Fibroblast of pulmonary artery (primary cell): ENCODE measurements at places on chromosomes 11 and 22.

- peak; percentile 26 for DNase-seq
Measured at GRCh38 chr11:2194877-2195755, 23.5 kb upstream of the TH start.

DNA sequence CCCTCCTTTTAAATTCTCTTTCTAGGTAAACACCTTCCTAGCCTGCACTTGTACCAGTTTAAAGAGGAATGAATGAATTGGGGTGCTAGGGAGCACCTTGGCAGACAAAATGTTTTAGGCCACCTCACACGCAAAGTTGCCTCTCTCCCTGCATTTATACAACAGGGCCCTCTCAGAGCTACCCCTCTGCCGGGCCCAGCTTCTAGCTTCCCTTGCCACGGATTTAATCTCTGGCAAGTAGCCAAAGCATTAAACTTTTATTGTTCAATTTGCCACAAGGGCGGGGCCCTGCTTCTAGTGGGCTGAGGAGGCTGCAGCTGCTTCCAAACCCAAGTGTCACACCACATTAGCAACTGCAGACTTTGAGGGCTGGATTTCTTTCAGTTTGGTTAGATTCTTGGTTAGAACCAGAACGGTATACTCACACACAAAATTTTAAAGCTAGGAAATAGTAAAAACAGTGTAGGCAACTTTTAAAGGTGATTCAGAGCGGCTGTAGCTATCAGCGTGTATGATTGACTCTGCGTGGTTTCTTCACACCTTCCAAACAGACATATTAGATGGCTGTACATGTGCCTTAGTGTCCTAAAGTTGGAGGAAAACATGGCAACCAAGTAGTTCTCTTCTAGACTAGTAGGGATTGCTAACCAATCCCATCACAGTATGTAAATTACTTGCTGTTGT lies 6.5 kb downstream of the KREMEN1 start:
- DNase-seq = no peak

GRCh38 chr22:47435204-47435487 lies 672.7 kb downstream of the TBC1D22A start:
- DNase-seq = no peak

- peak; percentile 21 for DNase-seq
Measured at GRCh38 chr11:127006311-127006710, 5.7 kb upstream of the KIRREL3 start.

GRCh38 chr11:130771708-130772107 lies 144.6 kb downstream of the SNX19 start:
- DNase-seq = peak; percentile 17

GRCh38 chr11:66725647-66726046 lies 3.4 kb downstream of the SPTBN2 start:
- peak; percentile 7 for DNase-seq

- peak; percentile 85 for DNase-seq
Measured at GRCh38 chr11:33779849-33780528, 5.7 kb upstream of the FBXO3 start.

- DNase-seq = no peak
Measured at GRCh38 chr22:36287881-36288515, 35.1 kb downstream of the APOL1 start.

- DNase-seq = peak; percentile 73
Measured at GRCh38 chr11:74321487-74322188, 10.2 kb upstream of the P4HA3 start.
